Hematopoietic multipotent progenitor cell treated with erythropoietin and hydrocortisone succinate and interleukin-3 and kit ligand, for 8 days (in vitro differentiated cells): ENCODE measurements at places on chromosomes 2 and 18.
A peak's percentile ranks its signal among the peaks of the same experiment; 100 is the strongest.

DNA sequence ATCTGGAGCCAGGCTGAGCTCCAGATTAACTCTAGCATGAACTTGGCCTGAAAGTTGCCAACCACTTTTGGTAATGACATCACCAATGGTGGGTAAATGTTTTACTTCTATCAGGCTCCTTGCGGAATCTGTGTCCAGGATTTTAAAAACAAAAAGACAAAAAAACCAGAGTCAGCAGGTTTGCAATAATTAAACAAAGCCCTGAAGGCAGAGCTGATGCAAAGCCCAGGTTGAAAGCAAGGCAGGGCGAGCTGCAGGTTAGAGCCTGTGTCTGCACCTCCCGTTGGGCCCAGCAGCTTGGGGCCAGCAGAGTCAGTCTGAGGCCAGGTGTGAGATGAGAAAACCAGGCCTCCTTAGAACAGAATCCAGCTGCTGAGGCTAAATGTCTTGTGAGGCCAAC, 29.1 kb upstream of the ALK start:
- no peak for DNase-seq

- DNase-seq: no peak
Observed at GRCh38 chr18:46319783-46320182, 215.6 kb downstream of the HAUS1 start.

DNA sequence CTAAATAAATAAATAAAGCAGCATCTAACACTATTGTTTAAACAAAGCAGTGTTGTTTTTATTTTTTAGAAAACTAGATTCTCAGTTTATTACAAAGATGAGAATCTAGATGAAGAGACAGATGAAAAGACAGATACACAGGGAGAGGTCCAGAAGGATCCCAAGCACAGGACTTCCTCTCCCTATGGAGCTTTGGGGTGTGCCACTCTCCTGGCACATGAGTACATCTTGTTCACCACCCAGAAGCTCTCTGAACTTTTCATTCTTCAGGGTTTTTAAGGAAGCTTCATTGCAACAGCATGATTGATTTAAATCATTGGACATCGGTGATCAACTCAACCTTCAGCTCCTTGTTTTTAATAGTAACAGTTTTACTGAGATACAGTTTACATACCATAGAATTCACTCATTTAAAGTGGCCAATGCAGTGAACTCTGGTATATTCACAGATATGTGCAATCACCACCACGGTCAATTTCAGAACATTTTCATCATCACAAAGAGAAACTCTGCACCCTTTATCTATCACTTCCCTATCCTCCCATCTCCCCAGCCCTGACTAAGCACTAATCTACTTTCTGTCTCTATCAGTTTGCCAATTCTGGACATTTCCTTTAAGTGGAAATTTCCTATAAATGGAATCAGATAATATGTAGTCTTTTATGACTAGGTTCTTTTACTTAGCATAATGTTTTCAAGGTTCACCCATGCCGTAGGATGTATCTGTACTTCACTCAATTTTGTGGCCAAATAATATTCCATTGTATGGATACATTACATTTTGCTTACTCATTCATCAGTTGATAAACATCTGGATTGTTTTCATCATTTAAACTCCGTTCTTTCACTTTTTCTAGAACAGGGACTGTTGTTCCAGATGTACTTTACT, 62.3 kb upstream of the ZFP36L2 start:
- peak; percentile 30 for DNase-seq

GRCh38 chr18:56659111-56659510, 8.0 kb downstream of the WDR7 start:
- no peak for DNase-seq
